ENCODE measurements at places on chromosomes 13 and 19. TPM values are rescaled to one million over a fixed set of nuclear protein-coding genes. Genes with fewer than 3 reads are reported as not detected.
A peak's percentile ranks its signal among the peaks of the same experiment; 100 is the strongest.

DNA sequence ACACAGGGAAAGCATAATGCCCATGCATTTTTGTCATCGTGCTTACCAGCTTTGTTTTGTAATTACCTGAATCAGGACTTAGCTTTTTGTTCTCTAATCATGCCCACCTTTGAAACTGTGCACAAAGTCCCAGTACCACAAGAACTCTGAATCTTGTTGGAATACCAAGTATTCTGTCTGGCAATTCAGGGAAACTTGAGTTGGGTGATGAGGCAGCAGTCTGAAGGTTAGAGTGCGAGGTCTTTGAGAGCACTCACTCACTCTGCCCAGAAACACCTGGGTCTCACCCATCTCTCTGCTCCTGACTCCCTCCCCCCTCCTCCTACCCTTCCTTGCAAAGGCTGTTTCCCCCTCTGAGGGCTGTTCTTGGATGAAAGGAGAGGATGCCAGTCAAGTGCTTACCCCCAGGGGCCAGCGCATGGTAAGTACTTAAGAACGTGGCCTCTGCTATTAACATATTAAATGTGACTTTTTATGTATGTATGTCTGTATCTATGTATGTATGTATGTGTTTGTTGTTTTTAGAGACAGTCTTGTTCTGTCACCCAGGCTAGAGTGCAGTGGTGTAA lies 22.4 kb downstream of the SIPA1L3 start:
- H3K36me3 ChIP-seq: peaks cover 9% of the 10 kb centered on the region
- H3K27me3 ChIP-seq: no peaks in the 10 kb centered on the region
- DNase-seq: no peak
- peaks cover 35% of the 10 kb centered on the region for H3K4me1 ChIP-seq
- H3K27ac ChIP-seq: no peak overlapping the region

DNA sequence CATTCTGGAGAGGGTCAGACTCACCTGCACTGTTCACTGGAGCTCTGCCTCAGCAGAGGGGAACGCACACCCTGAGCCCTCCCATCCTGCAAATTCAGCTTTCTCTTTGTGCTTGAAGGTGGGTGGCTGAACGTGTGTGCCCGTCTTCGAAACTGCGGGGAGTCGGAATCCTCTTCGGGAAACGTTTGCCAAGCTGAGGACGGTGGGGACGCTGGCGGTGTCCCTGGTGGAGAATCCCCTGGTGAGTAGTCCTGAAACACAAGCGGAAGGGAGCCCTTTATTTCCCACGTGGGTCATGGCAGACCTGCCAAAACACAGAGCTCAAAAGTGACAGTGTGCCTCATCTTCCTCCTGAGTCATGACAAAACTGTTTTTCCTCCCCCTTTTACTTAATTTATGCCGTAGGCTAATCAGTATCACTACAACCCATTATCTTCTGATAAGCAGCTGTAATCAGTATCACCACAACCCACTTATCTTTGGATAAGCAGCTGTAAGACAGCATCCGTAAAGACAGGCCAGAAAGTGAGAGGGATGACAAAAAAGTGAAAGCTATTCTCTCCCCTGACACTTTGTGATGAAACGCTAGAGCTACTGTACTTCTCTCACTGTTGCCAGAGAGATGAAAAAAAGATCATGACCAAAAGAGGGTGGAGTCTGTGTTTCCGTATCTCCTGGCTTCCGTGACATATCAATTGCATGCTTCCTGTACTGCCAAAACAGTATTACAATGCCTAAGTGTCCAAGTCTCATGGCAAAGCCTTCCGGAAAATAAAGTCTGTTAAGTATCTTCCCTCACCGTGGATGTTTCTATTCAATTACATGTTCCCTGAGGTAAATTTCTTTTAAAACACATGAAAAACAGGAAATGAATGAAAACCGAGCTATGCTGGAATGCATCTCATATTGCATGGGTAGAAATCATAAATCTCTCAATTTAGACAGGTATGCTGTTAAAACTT lies 155.5 kb downstream of the TBC1D4 start:
- no peak overlapping the region for H3K27ac ChIP-seq
- H3K4me3 ChIP-seq: no peak overlapping the region
- H3K4me1 ChIP-seq: no peaks in the 10 kb centered on the region
- H3K27me3 ChIP-seq: no peaks in the 10 kb centered on the region

- H3K4me3 ChIP-seq: no peak overlapping the region
- no peaks in the 10 kb centered on the region for H3K36me3 ChIP-seq
- no peak for DNase-seq
- no peaks in the 10 kb centered on the region for H3K27me3 ChIP-seq
- H3K4me1 ChIP-seq: no peaks in the 10 kb centered on the region
Measured at GRCh38 chr13:30352121-30352520, 44.8 kb upstream of the KATNAL1 start.

GRCh38 chr19:40165362-40165937 lies 25.8 kb upstream of the MAP3K10 start:
- no peaks in the 10 kb centered on the region for H3K4me1 ChIP-seq
- H3K27me3 ChIP-seq: no peaks in the 10 kb centered on the region
- H3K27ac ChIP-seq: no peak overlapping the region
- DNase-seq: peak; percentile 15

- H3K27me3 ChIP-seq: no peaks in the 10 kb centered on the region
- H3K36me3 ChIP-seq: no peaks in the 10 kb centered on the region
- H3K4me3 ChIP-seq: no peak overlapping the region
- no peaks in the 10 kb centered on the region for H3K4me1 ChIP-seq
Measured at GRCh38 chr19:38219221-38219620, 4.8 kb downstream of the DPF1 start.

Gene C19orf12
- 25.2 TPM for total RNA-seq

Gene ZNF699
- 30.9 TPM for total RNA-seq

Gene POSTN
- not detected for total RNA-seq

Gene PSG3
- not detected for total RNA-seq
